NCI-H1105 (cell line): ENCODE measurements at places on chromosomes 4 and X.

GRCh38 chr4:55948726-55949481, at the start of gene CEP135:
Gene CEP135 (plus strand): TSS chr4:55948945. CDS start chr4:55952131, 3,186 bp downstream.
- peak; percentile 76 for DNase-seq

DNA sequence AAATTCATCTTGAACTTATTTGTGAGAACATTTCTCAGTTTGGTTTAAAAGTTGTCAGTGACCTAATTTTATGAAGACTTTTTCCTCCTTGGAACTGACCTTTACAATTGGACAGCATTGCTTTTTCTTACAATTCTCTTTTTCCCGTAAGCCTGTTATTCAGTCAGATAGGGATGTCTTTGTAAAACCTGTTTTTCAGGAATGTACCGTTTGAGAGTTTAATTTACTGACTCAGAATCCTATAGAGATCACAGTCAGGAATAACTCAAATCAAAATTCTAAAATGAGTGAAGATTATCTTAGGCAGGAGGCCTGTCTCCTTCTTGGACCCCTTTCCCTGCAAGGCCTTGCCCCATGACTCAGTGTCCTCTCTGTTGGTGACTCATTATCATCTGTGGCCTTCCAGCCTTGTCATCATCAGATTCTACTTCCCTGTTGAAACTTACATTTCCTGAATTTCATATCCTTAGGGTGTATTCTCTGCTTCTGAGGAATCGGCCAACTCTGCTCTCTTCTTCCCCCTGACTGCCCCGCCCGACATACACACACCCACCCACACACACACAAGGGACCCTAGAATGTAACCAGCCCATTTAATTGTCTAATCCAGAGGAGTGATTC, 99.8 kb downstream of the ARHGAP10 start:
- DNase-seq: no peak

DNA sequence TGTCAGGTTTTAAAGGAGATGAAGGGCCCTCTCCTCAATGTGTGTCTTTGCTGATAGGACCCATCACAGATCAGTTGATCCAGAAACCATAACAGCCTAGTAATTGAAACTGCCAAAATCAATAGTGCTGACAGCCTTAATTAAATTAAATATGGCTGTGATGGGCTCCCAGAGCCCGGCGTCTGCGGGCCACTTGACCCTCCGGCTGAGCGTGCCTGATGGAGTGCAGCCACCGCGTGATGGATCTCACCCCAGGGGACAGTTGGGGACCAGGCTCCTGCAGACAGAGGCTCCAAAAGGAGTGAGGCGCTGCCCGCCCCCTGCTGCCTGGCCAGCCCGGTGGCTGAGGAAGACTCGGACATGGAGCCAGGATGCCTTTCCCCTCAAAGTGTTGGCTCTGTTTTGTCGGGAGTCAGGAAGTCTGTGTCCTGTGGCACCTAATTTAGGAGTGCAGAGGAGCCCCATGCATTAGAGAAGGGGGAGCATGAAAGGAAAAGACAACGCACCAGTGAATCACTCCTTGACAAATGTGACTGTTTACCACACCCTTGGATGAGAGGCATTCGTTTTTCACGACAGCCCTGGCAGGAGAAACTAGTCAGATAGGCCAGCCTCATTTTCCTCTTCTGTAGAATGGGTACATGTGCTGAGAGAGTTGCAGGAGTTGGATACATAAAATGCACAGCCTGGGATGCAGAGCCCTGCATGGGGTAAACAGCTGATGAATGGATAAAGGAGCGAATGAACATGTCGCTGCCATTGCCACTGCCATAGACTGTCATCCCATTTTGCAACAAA, 40.9 kb upstream of the MSX1 start:
- DNase-seq: no peak

- no peak for DNase-seq
Measured at GRCh38 chr4:169984745-169985144, 41.5 kb downstream of the MFAP3L start.

DNA sequence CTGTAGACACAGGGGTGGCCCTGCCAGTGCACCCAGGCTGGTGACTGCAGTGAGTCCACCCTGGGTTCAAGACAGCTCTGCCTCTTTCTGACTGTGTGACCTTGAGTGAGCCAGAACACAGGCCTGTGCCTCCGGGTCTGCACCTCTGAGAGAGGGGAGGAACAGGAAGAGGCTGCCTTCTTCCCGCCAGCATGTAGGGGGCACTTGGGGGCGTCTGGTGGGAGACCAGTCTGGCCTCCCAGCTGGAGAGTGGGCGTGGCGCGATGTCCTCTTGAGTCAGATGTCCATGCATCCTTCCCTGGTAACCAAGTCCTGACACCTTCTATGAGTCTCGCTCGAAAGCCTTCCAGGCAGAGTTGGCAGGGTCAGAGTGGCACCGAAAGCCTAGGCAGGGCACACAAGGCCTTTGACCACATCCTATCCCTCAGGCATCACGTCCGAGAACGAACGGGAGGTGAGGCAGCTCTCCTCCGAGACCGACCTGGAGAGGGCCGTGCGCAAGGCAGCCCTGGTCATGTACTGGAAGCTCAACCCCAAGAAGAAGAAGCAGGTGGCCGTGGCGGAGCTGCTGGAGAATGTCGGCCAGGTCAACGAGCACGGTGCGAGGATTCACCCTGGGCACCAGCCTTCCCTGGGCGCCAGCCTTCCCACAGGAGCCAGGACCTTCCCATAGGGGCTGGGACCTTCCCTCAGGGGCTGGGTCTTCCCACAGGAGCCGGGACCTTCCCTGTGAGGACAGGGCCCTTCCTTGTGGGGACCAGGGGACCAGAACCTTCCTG, 21.3 kb downstream of the WFS1 start:
- no peak for DNase-seq

DNA sequence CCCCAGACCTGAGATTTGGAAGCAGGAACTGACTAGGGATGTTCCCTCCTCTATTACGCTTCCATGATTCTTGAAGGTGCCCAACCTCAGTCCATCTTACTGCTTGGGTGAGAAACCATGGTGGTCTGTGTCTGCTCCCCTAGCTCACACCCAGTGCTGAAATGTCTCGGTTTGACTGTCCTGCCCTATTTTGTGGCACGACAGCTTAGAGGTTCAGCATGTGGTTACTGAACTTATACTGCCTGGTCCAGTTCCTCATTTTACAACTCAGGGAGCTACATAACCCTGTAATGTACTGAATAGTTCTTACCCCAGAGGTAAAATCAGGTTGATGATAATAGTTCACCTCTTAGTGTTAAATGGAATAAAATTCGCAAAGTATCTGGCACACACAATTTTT, 203.1 kb downstream of the RBM46 start:
- DNase-seq: no peak

DNA sequence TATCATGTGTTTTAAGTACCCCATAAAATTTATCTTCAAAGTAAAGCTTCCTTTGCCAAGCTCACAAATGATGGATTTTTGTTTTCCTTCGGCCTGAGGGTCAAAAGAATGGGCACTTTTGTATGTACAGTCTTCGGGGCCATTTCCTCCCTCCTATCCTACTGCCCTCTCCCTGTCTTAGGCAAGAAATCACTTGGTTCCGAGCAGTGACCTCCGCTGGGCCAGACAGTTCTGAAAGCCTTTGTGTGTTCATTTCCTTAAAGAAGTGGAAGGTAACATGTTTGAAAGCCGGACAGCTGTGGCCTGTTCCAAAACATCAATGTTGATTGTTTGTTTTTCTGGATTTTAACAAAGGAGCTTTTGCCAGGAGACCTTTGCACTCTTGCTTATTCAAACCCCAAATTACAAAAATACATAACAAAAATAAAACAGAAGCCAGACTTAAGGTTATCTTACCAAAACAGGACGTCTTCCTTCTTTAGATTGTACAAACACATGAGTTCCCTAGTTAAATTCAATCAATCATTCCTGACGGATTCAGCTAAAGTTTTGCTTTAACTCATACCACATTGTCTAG, 110.6 kb upstream of the LIMCH1 start:
- no peak for DNase-seq

DNA sequence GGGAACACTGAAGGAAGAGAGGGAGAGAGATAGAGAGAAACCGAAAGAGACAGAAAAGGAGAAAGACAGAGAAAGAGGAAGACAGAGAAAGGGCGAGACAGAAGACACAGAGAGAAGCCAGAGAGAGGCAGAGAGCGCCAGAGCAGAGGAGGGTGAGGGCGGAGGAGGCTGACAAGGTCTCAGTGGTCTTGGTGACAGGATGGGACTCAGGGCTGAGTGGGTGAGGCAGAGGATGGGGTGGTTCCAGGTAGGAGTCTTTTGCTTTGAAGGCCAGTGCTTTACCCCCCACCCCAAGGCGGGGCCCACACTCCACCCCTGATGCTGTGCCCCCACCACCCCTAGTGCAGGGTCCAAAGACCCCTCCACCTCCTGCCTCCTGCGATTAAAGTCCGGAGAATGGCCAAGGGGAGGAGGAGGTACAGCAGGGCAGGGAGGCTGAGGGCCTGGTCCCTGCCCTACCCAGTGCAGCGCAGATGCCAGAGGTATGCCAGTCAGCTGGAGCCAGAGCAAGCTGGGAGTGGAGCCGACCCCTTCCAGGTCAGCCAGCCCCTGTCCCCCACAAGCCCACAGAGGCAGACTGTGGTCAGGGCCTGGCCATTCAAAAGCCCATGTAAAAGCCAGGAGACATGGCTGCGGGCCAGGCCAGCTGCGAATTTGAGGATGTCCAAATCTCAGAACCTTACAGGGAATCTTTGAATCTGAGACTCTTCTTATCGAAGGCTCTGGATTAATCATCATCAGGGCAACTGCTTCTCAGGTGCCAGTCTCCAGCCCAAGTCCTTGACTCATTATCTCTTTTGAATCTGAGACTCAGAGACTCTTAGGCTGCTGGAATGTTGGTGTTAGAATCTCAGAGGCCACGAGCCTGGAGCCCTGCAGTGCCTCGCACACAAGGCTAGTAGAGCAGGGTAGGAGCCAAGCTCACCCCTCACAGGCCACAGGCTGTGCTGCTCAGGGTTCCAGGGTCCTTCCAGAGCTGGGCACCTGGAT, 758 bp downstream of the IQSEC2 start:
- no peak for DNase-seq

DNA sequence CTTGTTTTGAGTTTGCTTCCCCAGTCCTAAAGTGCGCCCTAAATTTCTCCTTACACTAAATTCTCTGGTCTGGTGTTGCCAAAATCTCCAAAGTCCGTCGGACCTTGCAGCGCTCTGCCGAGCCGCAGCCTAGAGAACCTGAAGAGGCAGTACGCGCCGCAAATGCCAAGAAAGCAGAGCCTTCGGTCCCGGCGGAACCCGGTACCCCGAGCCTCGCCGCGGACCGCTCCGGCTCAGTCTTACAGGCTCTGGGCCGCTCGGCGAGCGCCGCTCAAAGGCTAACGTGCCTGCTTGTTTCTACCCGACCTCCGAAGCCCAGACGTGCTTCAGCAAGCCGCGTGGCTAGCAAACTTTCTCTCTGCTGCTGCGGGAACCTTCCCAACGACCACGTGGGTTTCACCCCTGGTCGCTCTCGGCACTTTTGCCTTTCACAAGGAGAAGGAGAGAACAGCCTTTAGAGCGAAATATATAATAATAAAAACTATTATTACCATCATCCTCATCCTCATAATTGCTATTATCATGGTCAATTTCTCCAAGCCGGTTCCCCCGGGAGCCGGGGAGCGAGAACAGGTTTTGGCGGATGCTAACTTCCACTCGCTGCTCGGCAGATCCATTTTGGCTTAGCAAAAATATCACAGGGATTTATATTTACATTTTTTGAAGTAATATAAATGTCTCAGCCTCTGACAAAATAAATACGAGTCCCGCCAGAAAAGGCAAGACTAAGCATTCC, 2.2 kb upstream of the HTR2C start:
- no peak for DNase-seq

- DNase-seq: no peak
Measured at GRCh38 chrX:129996120-129996519, 13.7 kb downstream of the BCORL1 start.

- DNase-seq: no peak
Measured at GRCh38 chrX:149871940-149872339, 9.0 kb upstream of the MAGEA8 start.

- DNase-seq: no peak
Measured at GRCh38 chrX:16931371-16931770, 15.1 kb upstream of the REPS2 start.

- no peak for DNase-seq
Measured at GRCh38 chrX:134569306-134569705, 89.0 kb downstream of the PLAC1 start.

- DNase-seq: no peak
Measured at GRCh38 chrX:67384403-67384802, 159.4 kb upstream of the AR start.

DNA sequence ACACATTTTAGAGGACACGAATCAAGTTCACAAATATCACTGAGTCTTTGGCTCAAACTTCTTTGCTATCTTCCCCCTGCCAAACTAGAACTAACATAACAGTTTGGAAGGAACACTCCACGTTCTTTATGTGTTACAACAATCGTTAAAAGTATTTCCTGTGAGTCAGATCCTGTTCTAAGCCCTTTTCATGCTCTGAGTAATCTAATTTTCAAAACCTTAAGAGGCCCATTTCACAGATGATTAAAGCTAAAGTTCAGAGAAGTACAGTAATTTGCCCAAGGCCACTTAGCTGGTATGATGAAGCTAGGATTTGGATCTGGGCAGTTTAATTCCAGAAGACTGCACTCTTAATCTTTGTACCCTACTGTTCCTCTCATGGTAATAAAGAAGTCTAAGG, 854.4 kb upstream of the INTU start:
- DNase-seq: no peak

- peak; percentile 95 for DNase-seq
Measured at GRCh38 chrX:153381684-153382532, 19.2 kb downstream of the PNMA6E start.

- DNase-seq: no peak
Measured at GRCh38 chrX:15594371-15594770, 6.4 kb downstream of the ACE2 start.

DNA sequence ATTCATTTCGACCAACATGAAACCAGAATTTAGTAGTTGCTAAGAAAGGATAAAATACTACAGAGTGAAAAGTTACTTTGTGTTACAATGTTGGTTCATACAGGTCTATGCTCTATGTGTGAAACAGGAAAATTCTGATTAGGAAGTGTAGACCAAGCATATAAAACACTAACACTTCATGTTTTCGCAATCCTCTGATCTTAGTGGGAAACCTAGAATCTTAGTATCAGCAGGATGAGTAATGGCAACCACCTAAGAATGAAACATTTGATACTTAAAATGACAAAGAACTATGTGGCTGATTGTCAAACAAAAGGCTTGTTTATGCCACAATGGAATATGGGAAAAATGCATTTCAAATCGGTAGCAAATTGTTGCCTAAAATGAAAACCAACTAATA, 116.1 kb downstream of the AMMECR1 start:
- DNase-seq: no peak
